ENCODE measurements at places on chromosomes 3 and 15.

DNA sequence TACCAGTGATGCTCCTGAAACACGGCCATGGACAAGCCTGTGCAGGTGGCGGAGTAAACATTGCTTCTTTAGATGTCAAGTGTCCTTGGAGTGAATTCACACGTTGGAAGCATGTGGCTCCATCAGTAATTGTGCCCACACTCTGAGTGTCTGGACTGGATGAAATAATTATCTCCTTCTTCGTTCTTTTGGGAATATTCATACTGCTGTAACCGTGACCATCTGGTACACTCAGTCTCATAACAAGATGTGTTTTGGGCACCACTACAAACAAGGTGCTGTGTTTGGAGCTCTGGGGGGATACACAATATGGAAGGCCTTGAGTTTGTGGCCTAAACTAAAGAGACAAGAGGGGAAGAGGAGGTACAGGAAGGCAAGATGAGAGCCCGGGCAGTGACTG lies 165.6 kb downstream of the APBA2 start:
- no peak for DNase-seq
- peaks cover 18% of the 10 kb centered on the region for H3K4me1 ChIP-seq
- no peak overlapping the region for H3K27ac ChIP-seq
- H3K4me3 ChIP-seq: no peak overlapping the region
- no peaks in the 10 kb centered on the region for H3K27me3 ChIP-seq

DNA sequence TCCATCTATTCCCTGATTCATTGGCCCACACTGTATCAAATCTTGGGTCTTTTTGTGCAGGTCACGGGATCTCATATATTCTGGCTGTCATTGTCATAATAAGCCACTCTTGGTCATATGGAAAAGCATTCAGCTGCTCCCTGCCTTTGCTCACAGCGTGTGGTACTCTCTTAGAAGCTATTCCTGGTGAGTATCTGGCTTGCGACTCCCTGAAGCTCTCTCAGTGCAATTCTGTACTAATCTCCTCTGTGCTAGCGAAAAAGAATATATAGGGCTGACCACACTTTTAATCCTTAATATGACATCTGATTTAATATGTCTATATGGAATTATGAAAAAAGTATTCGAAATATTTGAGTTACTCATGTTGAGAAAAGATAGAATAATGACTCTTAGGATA lies 440.8 kb upstream of the GBE1 start:
- H3K4me3 ChIP-seq: no peak overlapping the region
- DNase-seq: no peak
- no peaks in the 10 kb centered on the region for H3K36me3 ChIP-seq

DNA sequence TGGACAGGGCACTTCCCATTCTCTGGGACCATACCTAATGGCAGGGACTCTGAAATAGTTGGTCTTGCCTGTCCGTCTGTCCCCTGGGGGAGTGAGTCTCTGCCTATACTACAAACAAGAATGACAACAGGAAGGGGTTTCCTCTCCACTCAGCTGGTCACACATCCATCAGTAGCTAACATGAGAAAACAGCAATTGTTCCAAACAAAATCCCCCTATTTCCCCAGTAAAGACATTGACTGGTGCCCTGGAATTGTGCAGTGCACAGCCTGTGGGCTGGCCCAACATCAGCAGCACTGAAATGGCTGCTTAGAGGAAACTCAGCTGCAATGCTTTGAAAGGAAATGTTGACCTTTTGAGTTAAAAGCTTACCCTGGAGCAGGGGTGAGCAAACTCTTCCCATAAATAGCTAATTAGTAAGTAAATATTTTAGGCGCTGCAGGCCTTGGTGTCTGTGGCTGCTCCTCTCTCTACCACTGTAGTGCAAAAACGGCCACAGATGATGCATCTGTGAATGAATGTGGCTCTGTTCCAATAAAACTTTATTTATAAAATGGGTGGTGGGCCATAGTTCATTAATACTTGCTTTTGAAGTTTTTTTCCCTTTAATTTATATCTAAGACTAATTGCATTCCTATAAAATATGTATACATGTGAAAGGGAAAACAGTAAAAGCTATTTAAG lies 174.3 kb downstream of the KLF13 start:
- H3K4me3 ChIP-seq: no peak overlapping the region
- no peaks in the 10 kb centered on the region for H3K27me3 ChIP-seq
- H3K36me3 ChIP-seq: no peaks in the 10 kb centered on the region
- H3K27ac ChIP-seq: no peak overlapping the region

- H3K36me3 ChIP-seq: peaks cover 21% of the 10 kb centered on the region
- no peaks in the 10 kb centered on the region for H3K27me3 ChIP-seq
- no peak overlapping the region for H3K27ac ChIP-seq
- H3K4me1 ChIP-seq: peaks cover 8% of the 10 kb centered on the region
- H3K4me3 ChIP-seq: no peak overlapping the region
Measured at GRCh38 chr3:99850608-99851007, 32.9 kb downstream of the CMSS1 start.

- no peak overlapping the region for H3K27ac ChIP-seq
- H3K27me3 ChIP-seq: no peaks in the 10 kb centered on the region
- no peak overlapping the region for H3K4me3 ChIP-seq
- H3K36me3 ChIP-seq: peaks cover 40% of the 10 kb centered on the region
- DNase-seq: no peak
Measured at GRCh38 chr3:120025520-120025919, 68.7 kb downstream of the GSK3B start.

GRCh38 chr3:47406762-47407149 lies 25.9 kb downstream of the PTPN23 start:
- peaks cover 3% of the 10 kb centered on the region for H3K36me3 ChIP-seq
- no peaks in the 10 kb centered on the region for H3K27me3 ChIP-seq
- no peaks in the 10 kb centered on the region for H3K4me1 ChIP-seq
- no peak overlapping the region for H3K27ac ChIP-seq
- no peak for DNase-seq

GRCh38 chr3:38119821-38120692 lies 16.9 kb downstream of the ACAA1 start:
- peaks cover 12% of the 10 kb centered on the region for H3K36me3 ChIP-seq
- peaks cover 6% of the 10 kb centered on the region for H3K27me3 ChIP-seq
- no peak overlapping the region for H3K4me3 ChIP-seq

Measured in type B pancreatic cell (in vitro differentiated cells).